ENCODE measurements at places on chromosomes 3 and 15.

DNA sequence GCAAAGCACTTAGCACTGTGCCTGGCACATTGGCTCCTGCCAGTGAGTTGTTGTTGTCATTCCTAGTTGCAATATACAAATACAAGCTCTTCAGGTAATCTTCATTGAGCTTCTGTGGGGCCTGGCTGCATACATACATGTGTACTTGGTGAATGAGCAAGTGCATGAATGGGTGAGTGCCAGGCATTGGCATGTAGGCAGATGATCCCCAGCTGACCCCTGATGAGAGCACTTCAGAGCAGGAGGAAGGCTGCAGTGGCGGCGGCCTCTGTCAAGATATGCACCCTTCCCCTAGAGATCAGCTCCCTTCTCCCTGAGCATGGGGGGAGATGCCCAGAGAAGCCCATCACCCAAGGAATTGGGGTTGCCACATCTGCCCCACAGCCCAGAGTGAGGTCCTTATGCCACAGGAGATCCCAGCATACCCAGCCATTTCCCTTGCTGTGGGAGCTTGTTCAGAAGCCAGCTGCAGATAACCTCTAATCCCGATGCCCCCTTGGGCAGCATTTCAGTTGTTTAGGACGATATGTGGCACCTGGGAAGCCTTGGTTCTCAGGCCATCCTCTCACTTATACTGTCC lies 8.8 kb downstream of the CACNA2D3 start:
- DNase-seq = no peak

GRCh38 chr3:138732456-138732855 lies 102.3 kb downstream of the PIK3CB start:
- no peak for DNase-seq

DNA sequence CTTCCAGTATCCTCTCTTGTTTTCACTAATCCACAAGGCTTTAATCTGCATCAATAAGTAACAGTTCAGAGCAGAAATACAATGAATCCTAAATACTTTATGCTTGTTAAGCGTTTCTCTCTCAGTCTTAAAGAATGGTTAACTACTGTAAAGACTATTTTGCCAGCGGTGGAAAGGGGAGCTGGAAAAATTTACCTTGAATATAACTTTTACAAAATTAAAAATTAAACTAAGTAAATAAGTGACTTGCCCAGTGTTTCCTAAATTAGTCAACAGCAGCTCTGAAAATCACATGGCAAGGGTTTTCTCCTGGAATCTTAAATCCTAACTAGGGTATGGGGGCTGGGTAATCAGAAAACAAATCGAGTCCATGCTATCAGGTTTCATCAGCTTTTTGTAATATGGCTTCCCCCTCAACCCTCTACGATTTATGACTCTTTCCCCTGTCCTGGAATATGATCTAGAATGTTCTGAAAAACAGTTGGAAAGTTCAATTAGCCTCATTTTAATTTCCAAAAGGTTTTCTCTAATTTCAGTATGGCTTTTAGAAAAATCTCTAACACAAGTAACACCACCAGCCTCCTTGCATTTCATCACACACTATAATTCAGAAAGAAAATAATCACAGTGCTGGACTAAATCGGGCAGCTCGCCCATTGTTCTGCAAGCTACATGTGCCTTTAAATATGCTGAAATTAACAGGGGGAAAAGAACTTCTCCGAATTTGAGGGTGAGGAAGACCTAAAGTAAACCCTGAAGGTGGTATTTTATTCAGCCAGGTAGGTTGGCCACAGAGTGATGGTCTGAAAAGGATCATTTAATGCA lies 133.5 kb downstream of the ADAMTS9 start:
- no peak for DNase-seq

DNA sequence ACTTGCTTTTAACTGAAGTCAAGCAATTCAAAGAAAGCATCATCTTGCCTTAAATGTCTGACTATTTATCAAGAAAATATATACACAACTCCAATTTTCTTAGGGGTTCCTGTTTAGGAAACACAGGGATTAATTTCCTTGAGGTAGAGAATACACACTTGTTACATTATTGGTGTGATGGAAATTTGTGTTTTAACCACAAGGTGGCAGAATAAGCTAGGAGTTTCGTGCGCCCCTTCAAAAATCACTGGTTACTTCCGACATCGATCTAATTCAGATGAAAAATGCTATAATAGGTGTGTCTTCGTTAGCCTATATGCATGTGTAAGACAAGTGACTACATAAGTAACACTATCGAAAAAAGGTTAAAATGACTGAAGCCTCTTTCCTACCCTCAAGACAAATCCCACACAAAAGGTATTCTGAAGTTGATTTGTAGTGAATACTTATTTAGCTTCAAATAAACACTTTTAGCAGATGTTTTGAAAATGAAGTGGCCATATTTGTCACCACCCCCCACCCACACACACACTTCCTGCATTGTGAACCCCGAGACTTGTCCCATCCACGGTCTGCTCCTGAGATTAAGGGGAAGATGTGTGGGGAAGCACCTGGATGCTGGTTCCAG lies 246.5 kb downstream of the ROBO1 start:
- DNase-seq = no peak

DNA sequence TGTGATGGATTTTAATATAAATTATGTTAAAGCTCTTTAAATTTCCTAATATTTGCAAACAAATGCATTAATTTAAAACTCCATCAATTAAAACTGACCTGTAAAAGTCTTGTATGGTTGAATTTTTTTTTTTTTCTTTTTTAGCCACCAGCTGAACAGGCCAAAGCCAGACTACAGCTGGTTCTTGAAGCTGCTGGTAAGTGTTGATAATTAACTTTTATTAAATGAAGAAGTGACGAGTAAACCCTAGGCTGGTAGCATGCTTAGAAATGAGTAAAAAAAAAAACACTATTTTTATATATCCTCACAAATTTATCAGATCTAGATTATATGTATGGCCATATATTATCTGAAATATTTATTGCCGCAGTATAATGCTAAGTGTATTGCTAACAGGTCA lies 216.3 kb upstream of the MLF1 start:
- DNase-seq = no peak

- no peak for DNase-seq
Observed at GRCh38 chr3:196634224-196634623, 5.3 kb upstream of the NRROS start.

GRCh38 chr15:94119923-94120775 lies 111.2 kb upstream of the MCTP2 start:
- DNase-seq = no peak

- DNase-seq = no peak
Observed at GRCh38 chr3:160106905-160107861, 118.0 kb upstream of the C3orf80 start.

DNA sequence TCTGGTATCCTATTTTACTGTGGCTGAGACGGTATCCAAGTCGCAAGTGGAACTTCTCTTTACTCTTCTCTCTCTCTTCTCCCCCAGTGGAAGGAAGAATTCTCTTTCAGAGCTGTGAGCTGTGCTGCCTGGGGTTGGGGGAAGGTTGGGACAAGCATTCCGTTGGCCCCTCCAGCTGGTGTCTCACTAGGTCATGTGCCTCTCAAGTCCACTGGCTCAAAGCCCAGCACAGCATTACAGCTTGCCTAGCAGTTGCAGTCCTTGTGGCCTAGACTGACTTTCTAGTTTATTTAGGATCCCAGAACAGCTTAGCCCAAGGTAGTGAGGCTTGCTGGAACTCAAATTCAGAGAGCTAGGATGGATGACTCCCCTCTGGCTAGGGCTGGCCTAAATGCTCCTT lies 76.1 kb upstream of the SPATA16 start:
- no peak for DNase-seq

GRCh38 chr3:65245133-65246063 lies 557.6 kb upstream of the ADAMTS9 start:
- no peak for DNase-seq

DNA sequence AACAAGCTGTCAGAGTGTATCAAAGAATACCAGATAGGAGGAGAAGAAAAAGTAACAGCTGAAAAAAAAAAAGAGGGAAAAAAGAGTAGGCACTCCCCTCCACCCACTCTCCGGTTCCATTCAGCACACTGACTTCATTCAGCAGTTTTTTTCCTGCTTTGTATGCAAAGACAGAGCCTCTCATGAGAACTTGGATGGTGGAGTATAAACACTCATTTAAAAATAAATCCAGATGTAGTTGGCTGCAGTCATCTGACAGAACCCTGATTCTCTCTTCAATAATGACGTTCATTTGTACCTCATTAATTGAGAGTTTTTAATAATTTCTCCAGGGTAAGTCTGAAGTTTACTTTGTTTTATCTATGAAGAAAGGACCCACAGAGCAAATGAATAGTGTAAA lies 81.0 kb downstream of the TMEM108 start:
- no peak for DNase-seq

- no peak for DNase-seq
Observed at GRCh38 chr3:114953800-114954199, 193.3 kb downstream of the ZBTB20 start.

DNA sequence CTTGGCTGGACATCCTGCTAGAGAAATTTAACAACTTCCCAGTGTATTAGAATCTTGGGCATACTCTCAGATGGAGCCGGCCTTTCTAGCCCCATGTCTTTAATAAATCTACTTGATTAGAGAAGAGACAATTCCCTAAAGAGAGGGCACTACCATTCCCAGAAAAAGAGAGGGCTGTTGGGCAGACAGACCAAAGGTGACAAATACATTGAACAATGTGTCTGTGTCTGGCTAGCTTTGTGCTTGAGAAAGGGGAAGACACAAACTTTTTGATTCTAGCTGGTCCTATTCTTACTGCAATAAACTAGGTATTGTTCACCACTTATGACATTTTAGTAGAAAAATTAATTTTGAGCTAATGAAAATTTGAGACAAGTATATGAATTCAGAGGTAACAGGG lies 57.7 kb downstream of the DUT start:
- no peak for DNase-seq
